ENCODE measurements at places on chromosomes 1 and 21.

GRCh38 chr1:12035312-12035711 is 16.0 kb downstream of the MIIP start:
- no peak for DNase-seq

- no peak for DNase-seq
Measured at GRCh38 chr21:36127977-36128376, 6.9 kb upstream of the CBR3 start.

- DNase-seq, result no peak
Measured at GRCh38 chr1:3226191-3226590, 157.2 kb downstream of the PRDM16 start.

GRCh38 chr1:14611792-14612191 is 13.3 kb downstream of the KAZN start:
- DNase-seq, result no peak

GRCh38 chr21:40633048-40633447 is 213.9 kb downstream of the DSCAM start:
- no peak for DNase-seq

- no peak for DNase-seq
Measured at GRCh38 chr1:97834899-97835298, 85.9 kb downstream of the DPYD start.

- no peak for DNase-seq
Measured at GRCh38 chr1:23394684-23395083, 25.0 kb upstream of the ZNF436 start.

DNA sequence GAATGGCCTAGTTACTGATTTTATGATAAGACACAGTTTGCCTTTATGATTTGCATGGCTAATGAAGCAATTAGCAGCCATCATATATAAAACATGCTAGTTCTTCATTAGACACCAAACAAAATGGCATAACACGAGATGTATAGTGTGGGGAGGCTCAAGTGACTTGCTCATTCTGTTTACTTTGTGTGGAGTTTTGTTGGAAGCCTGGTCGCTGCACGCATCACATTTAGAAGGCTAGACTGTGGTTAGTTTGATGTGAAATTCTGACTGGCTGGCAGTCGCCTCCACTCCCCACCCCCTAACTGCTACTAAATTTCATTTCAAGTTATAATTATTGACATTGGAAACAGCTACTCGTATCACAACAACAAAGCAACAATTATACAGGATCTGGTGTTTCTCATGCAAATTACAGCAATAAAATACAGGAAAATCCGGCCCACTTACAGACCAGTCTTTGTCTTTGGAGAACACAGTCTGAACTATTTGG is 356.1 kb downstream of the LMO4 start:
- no peak for DNase-seq

GRCh38 chr1:232316864-232317263 is 313.1 kb downstream of the SIPA1L2 start:
- no peak for DNase-seq

- no peak for DNase-seq
Measured at GRCh38 chr1:244751271-244751895, 84.1 kb upstream of the COX20 start.

GRCh38 chr1:176779992-176780328 is 317.0 kb downstream of the PAPPA2 start:
- no peak for DNase-seq

- no peak for DNase-seq
Measured at GRCh38 chr1:119291611-119292206, 76.9 kb upstream of the HAO2 start.

GRCh38 chr1:81529014-81529413 is 271.7 kb upstream of the ADGRL2 start:
- no peak for DNase-seq

GRCh38 chr1:86356247-86356646 is 39.9 kb downstream of the ODF2L start:
- no peak for DNase-seq

DNA sequence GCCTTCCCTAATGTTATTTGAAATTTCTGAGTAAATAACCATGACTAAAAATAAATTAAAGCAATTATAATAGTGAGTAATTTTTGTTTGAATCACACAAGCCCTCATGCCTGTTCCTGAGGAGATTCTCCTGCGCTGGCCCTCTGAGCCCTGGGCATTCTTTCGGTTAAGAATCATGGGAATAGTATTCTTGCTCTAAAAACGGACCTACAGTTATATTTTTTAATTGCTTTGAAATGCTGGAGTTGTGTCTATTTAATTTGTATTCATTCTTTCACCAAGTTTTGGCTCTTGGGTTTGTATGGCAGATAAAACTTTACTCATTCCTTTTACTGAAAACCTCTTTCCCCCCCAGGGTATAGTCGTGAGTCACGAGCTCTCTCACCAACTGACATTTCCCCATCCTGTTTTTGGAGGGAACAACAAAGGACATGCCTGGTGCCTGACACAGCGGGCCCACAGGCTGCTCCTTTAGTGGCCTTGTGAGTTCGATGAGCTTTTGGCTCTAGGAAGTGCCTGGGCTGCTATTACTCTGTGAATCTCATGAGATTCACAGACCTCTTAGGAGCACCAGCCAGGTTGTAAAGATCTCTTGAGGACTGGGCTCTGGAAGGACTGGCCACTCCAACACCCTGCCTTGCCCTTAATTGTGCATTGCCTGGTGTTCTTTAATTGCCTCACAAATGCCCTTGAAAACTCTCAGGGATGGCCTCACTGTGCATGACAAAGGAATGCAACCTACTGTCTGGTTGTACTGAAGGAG is 58.6 kb downstream of the DDR2 start:
- no peak for DNase-seq

GRCh38 chr1:31955917-31956736 is 18.0 kb upstream of the PTP4A2 start:
- no peak for DNase-seq

DNA sequence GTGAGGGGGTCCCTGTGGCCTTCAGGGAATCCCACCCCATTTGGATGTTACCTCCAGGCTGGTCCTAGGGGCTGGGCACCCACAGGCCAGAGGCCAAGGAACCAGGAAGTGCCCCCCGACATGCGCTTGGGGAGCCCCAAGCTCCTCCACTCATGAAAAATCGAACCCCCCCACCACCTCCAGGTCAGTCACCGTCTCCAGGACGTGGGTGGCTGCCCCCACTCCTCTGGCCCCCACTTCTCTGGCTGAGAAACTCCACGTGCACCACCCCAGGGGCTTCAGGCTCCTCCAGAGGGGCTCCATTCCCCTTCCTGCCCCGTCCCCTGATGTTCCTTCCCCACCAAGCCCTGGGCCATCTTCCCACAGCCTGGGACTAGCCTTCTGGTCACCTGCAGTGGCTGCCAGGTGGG is 30.5 kb upstream of the POFUT2 start:
- no peak for DNase-seq

DNA sequence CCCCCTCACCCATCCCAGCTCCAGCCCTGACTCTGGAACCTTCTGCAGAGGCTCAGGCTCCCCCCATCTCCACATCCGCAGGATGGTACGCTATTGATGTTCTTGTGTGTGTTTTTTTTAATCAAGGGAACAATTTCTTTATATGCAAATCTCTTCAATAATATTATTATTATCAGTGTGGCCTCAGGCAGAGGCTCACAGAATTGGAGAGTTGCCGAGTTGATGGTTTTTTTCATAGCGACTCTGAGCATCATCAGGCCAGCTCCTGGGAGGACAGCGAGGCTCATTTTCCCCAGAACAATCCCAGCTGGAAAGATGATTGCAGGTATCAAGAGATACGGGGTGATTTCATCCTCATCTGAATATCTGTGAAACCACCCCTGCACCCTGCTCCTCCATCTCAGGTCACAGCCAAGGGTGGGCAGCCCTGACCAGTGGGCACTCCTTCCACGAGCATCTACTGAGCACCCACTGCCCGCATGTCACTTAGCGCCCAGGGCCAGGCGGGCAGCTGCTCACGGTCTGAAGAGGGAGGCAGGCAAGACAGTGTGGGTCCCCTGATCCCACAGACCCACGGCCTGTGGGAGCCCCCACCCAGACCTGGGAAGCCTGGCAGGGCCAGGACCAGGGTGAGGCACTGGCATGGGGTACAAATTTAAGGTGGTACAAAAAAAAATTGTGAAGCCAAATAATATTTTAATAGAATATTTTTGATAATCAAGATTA is 245.6 kb upstream of the VAMP3 start:
- DNase-seq, result no peak

GRCh38 chr1:89047734-89048133 is 17.3 kb downstream of the GBP1 start:
- no peak for DNase-seq

GRCh38 chr1:219460896-219461815 is 151.7 kb downstream of the ZC3H11B start:
- DNase-seq, result no peak

GRCh38 chr1:23149114-23149513 is 19.5 kb downstream of the LUZP1 start:
- no peak for DNase-seq

DNA sequence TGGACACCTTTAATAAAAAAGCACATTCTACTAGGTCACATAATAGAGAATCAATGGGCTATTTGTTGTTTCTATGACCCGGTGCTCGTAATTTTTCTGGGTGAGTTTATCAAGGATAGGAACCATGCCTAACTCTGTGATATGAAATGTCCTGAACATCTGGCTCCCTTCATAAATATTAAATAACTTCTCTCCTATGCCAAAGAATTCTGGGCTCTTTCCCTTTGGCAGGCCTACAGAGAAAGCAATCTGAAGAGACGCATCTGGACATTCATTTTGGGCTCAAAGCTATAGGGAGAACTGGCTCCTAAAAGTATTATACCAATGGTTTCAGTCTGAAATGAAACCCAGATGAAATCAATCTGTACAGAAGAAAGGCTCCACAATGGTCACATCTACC is 38.8 kb upstream of the ANGPTL7 start:
- no peak for DNase-seq
